T-helper 2 cell treated with Interferon-gamma antibody and Interleukin-4, amounts not matched to agents 5 μg/mL and 100 μg/mL, for 36 hours (primary cell): ENCODE measurements at places on chromosomes 13 and 19.

GRCh38 chr19:35438527-35438926 lies 9.5 kb upstream of the FFAR2 start:
- DNase-seq, result no peak

GRCh38 chr19:16014923-16015804 lies 61.1 kb upstream of the TPM4 start:
- DNase-seq, result no peak

DNA sequence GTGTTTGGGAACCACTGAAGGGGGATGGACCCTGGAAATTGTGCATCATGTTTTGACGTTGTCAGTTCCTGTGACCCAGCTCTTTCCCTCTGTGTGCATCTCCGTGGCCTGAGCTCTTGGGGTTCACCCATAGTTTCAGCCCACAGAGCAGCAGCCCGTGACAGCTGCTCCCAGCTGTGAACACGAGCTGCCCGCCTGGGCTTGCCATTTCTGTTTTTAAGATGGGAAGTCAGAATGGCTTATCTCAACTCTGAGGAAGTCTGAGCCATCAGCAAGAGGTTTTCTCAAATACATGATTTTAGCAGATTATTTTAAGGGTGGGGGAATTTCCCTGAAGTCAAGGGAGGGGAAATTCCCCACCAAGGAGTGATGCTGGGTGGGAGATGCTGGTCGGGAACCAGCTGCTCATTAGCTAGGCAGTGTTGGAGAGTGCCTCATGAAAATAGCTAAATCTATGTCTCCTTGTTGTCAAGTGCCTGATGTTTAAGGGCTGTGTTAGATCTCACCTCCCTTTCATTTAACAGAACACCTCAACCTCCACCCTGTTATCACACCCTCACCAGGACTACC lies 34.8 kb upstream of the C1QTNF9 start:
- peak; percentile 86 for DNase-seq

DNA sequence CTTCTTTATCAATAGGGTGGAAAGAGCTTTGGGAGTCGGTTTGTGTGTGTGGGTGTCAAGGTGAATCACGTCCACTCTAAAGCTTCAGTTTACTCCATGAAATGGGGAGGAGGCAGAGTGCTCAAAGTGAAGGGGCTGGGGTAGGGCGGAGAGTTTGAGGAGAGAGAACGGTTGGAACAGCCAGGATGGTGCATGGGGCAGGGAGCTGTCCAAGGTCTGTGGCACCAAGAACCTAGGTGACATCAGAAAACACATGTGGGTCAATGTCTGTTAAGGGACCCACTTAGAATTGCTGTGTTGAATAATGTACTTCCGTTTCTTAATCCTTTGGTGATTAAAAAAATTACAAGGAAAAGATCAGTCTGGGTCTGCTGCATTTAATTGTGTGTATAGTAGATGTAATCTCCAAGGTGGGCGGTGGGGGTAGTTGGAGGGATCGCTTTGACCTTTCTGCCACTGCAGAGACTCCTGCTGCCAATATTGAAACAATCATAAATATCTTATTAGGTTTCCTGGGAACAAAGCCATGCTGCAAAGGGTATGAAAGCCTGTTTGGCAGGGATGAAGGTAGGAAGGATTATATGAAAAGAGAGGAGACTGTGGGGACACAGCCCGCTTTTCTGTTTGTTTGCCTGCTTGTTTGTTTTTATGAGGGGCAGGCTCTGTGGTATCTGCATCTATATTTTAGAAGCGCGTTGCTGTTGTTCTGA lies 122.3 kb downstream of the ATP8A2 start:
- DNase-seq, result no peak

GRCh38 chr19:32258167-32258566 lies 87.2 kb upstream of the ZNF507 start:
- no peak for DNase-seq

DNA sequence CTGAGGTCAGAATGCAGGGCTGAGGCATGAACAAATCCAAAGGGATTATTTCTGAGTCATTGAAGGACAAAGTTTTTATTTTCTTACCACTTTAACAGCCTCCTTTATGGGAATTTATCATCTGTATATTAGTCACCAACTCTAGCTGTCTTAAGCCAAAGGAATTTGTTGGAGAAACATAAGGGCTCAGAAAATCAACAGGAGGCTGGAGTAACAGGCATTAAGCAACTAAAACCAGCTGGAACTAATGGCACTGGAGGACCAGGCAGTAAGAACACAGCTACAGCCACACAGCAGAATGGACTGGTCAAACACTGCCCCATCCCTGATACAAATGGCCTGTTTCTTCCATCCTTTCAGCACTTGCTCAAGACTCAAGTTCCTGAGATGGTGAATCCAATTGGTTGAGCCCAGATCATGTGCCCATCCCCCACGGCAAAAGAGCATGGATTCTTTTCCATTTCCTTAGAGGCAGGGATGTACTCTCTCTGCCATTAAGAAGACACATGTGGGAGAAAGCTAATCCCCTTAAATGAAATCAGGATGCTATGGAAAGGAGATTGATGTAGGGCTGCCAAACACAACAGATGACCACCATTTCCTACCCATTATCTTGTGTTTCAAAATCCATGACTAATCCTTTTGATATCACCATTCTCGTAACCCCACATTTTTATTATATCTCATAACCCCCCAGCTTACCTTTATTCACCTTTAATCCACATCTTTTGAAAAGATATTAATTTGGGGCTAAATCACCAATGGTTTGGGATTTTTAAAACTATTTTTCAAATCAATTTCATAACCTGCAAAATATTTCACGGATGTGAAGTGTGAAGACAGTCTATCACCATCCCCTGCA lies 157.0 kb upstream of the FNDC3A start:
- DNase-seq, result no peak

DNA sequence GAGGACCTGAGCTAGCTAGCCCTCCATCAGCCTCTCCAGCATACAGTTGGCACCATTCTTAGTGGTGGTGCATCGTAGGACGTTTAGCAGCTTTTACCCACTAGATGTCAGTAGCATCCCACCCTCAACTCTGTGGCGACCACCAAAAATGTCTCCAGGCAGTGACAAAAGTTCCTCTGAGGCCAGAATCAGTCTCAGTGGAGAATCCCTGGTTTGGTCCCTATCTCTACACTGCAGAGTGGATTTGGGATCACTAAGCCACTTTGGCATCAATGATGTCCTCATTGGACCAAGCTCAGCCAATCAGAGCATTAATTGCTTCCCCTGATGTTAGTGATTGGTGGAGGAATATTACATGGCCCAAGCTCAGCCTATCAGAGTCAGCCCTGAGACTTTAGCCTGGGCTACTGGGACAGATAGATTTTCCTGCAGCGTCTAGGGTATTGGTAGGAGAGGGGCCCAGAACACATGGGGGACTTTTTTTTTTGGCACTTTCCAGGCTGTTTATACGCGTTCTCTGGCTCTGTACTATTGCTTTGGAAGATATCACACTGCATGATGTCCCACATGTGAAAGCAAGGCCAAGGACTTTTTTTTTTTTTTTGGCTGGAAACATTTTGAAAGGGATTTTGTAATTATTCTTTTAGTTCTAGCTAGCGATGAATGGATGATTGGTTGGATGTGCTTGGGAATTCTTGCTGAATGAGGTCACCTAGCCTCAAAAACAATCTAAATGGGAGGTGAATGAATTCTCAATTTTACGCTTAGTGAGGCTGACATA lies 7.0 kb downstream of the TMEM221 start:
- DNase-seq, result no peak

- no peak for DNase-seq
Observed at GRCh38 chr19:33465834-33466233, 55.8 kb downstream of the PEPD start.

DNA sequence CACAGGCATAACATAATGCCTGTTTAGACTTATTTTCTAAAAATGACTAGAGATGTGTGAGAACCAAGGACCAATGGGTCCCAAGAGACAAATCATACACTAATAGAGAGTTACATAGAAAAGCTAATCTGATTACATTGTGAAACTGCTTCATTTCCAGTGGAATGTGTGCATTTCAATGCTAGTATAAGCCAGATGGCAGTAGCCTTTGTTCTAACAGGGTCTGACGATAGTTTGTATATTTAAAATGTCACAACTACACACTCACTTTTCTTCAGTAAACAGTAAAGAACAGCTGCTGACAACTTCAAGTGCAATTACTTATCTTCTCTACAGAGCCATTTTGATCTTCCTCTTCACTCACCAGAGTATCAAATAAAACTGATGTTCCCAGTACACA lies 4.3 kb upstream of the SLITRK5 start:
- no peak for DNase-seq

DNA sequence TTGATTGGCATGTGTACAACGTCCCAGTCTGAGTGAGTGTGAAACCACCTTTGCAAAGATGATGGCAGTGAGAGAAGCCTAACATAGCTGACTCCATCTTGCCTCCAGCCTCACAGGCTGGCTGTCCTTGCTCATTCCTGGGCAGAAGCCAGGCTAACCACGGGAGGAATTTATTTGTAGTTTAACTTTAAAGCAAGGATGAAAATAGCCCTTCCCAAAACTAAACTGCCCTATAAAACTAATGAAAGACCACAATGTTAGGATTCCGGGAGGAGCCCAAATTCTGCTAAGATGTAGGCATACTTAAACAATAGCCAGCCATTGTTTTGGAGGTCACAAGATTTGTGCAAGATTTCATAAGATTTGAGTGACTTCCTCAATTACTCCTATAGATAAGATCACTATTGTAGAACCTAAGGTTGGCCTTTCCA lies 96.6 kb upstream of the LSM14A start:
- no peak for DNase-seq

- DNase-seq, result no peak
Observed at GRCh38 chr13:111031531-111031961, 83.6 kb upstream of the ARHGEF7 start.

GRCh38 chr19:35115177-35115951 lies at the start of gene FXYD3:
Gene FXYD3, plus strand, starts transcription at chr19:35115823. Its CDS starts 3,554 bp downstream, at chr19:35119377.
- DNase-seq, result no peak

DNA sequence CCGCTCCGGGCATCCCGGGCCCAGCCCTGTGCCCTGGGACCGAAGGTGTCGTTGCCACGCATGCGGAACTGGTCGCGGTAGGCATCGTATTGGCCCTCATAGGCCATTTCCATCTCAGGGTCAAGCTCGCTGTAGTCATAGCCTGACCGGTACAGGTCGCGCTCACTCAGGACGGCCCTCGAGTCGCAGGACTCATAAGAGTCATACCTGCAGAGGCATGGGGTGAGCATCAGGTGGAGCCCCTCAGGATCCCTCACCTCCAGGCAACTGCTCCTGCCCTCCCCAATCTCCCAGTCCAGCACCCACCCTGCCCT lies 17.4 kb downstream of the AKAP8L start:
- DNase-seq, result no peak

DNA sequence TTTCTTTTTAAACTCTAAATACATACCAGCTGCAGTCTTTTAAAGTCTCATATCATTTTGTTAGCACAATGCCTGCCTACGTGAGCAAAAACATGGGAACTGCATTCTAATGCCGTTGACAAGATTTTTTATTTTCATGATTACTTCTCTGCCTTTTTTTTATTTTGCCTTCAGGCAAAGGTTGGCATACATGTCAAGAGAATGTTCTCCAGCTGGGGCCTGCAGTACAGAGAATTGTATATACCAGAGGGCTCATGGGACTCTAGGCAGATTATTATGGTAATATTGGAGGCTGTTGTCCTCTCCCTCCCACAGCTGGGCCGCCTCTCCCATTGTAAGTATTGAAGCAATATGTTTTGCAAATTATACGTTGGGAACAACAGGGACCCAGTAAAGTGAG lies 53.9 kb upstream of the OBI1 start:
- no peak for DNase-seq
